Femur (tissue), 1 donor: ENCODE measurements at places on chromosomes 4 and X.
A peak's percentile ranks its signal among the peaks of the same experiment; 100 is the strongest.

- no peak for DNase-seq
Observed at GRCh38 chr4:10153161-10153560, 36.6 kb upstream of the WDR1 start.

DNA sequence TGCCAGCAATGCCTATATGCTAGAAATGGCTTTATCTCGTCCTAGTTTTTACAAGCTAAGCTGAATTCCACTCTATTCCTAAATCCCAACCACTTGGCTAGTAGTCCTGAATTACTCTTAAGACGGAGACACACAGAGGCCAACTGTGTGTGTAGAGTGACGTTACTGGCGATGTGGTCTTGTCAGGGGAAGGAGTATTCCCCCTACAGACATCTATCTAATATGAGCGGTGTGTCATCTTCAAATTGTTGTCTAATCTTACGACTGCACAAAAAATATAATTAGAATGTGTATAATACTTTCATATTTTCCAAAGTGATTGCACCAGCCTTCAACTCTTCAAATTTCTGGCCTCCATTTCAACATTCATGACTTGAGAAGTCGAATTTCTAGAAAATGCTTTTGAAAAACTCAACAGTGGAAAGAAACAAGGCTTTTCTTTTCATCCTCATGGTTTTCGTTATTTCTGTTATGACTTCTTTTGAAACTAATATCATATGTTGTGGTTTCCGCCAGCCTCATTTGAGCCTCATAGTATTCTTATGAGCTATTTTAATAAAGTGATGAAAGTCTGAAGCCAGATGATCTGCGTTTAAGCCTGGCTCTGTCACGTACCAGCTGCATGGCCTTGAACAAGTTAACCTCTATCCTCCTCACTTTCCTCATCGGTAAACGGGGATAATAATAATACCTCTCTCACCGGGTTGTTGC, 132.3 kb downstream of the SOWAHB start:
- DNase-seq, result no peak

GRCh38 chr4:113478032-113478431, 283.5 kb downstream of the CAMK2D start:
- DNase-seq, result no peak

GRCh38 chrX:17939724-17940123, 78.6 kb upstream of the RAI2 start:
- no peak for DNase-seq

GRCh38 chr4:40251366-40251765, 54.5 kb downstream of the RHOH start:
- DNase-seq, result no peak

GRCh38 chrX:151902813-151903591, 9.7 kb upstream of the MAGEA4 start:
- peak; percentile 63 for DNase-seq

DNA sequence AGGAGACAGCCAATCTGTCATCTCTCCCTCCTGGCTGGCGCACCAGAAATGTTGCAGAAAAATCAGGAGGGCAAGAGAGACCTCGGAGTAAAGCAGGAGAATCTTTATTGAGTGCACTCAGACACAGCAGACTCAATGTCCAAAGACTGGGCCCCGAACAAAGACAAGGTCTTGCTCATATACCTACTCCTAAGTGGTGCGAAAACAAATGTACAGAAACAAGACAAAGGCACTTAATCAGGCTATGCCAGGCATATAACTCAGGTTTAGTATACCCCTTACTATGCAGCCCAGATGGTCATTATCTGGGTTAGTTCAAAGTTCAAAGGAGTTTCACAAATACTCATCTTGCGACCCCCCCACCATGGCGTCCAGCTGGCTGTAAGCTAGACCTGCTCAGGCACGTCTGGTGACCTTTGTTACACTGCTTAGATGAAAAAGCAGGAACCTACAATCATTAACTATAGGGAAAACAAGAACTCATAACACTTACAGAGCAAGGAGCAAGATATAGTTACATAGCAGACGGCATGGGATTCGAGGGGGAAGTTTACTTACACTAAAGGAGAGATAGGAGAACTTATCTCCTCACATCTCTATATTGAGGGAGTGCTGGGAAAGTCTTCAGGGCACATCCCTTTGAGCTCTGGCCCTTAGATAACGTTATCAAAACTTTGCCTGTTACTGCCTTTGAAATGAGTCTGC, 27.5 kb downstream of the SULT1E1 start:
- DNase-seq, result no peak
